Daoy (cell line): ENCODE measurements at places on chromosomes 3 and 15. TPM values are rescaled to one million over a fixed set of nuclear protein-coding genes. Genes with fewer than 3 reads are reported as not detected.

CCR9 gene
- not detected in 2 replicates for total RNA-seq

VEPH1 gene
- 74.1 and 87.1 TPM in 2 replicates for total RNA-seq

ZNF662 gene
- 0.30 and 0.80 TPM in 2 replicates for total RNA-seq

HTR3E gene
- not detected in 2 replicates for total RNA-seq

FBXW12 gene
- not detected in 2 replicates for total RNA-seq

GRCh38 chr15:83516935-83517334 is 69.8 kb downstream of the SH3GL3 start:
- no peak for DNase-seq

DNA sequence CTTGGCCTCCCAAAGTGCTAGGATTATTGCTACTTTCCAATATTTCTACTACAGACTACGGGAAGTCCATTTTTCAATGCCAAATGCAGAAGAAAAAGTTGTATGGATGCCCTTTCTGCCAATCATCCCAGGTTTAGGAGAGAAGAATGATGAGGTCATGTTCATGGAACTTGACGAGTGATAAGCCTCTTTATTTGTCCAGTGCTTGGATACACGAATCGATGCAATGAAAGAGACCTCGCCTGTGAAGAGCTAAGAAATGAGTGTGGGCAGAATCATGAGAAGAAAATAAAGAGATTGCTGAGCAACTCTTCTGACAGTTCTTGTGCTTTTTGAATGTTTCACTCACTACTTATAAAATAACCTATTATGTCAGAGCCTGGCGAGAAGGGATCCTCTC is 996 bp upstream of the SLC28A1 start:
- no peak for DNase-seq

- no peak for DNase-seq
These were observed 169.7 kb upstream of the AGTR1 start for GRCh38 chr3:148528024-148528423.

ITIH1 gene
- not detected in 2 replicates for total RNA-seq

CHRNA3 gene
- 0.17 and 3.5 TPM in 2 replicates for total RNA-seq

DNA sequence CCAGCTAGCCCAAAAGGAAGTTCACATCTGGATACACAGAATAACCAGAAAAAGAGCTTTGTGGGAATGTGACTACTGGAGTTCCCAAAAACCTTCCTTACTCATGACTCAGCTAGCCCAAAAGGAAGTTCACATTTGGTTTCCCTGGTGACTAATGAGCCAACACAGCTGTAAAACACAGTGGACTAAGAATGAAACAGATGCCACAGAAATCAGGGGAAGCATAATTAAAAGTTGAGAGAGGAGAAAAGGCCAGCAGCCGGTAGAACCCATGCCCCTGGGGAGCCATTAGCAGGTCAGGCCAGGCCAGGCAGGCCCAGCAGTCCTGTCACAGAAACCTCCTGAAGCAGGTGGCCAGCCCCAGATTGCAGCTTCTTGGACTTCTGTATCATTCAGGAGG is 130.3 kb downstream of the GHSR start:
- DNase-seq, result peak; percentile 94

DNA sequence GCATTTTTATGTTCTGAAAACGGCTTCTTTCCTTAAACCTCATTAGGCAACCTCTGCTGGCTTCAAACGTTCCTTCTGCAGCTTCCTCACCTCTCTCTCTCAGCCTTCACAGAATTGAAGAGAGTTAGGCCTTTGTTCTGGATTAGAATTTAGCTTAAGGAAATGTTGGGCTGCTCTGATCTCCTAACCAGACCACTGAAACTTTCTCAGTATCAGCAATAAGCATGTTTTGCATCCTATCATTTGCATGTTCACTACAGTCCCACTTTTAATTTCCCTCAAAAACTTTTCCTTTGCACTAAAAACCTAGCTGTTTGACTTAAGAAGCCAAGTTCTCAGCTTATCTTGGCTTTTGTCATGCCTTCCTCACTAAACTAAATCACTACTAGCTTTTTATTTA is 49.5 kb downstream of the SMARCC1 start:
- DNase-seq, result no peak

EFCAB12 gene
- total RNA-seq, result not detected in 2 replicates

DNA sequence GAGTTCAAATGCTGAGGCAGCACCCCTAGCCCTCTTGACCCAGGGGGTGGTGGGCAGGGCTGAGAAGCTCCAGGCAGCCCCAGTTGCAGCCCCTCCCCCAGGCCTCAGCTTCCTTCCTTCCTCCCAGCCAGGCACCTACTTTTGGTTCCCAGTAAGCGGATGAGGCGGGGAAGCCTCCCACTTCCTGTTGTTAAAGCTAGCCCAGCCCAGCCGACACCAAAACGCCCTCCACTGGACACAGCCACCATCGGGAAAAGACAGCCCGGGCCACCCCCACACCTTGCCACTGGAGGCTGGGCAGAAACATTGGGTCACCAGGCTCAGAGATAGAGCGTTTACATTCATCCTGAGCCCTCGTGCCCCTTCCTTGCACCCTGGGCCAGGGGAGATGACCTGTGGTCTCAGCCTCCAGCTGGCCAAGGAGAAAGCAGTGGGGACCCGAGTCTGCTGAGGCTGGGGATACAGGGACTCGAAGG is 3.5 kb downstream of the DUSP7 start:
- DNase-seq, result peak; percentile 84

GOLGA6A gene
- 0.06 TPM in 1 of 2 replicates, not detected in the other for total RNA-seq

TTC21A gene
- 0.17 and 1.3 TPM in 2 replicates for total RNA-seq

DNA sequence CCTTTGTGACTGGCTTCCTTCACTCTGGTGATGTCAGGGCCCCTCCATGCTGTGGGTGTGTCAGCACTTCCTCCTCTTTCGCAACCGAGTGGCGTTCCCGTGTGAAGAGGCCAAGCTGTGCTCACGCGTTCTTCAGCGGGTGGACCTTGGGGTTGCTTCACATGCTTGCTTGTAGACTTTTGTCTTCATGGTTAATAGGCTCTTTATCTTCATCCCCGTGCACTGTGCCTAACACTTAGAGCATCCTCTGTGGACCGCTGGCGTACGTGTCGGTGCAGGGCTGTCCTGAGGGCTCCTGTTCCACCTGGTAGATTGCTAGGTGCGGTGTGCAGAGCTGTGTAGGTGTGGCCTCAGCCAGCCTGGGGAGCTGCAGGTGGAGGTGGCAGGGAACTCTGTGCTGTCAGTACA is 182.3 kb downstream of the OR4M2 start:
- DNase-seq, result peak; percentile 80

GRCh38 chr3:42441791-42442190 is 31.4 kb upstream of the LYZL4 start:
- DNase-seq, result no peak

DNA sequence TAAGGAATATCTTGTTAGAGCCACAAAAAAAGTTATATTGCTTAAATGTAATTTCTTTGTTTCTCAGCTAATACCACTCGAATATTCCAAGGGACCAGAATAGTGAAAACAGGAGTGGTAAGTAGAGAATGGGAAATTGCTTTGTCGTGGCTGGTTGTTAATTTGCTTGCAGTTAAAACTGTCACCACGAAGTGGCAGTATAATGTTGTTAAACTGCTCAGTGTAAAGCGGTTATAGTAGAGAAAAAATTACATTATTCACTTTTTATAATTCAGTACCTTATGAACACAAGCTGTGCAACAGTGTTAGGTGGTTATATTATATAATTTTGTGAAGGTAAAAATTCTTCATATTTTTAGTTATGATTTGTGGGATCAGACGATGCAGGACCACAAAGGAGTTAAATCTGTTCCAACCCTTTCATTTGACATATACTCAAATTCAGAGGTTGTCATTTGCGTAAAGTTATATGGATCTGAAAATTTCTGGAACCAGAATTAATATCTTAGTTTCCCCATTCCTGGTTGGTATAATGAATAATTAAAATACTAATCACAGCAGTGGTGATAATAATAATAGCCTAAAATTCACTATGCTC is 171.8 kb downstream of the FEZF2 start:
- DNase-seq, result peak; percentile 13

GRCh38 chr15:84006421-84006820 is 229.2 kb upstream of the GOLGA6L4 start:
- no peak for DNase-seq

DNA sequence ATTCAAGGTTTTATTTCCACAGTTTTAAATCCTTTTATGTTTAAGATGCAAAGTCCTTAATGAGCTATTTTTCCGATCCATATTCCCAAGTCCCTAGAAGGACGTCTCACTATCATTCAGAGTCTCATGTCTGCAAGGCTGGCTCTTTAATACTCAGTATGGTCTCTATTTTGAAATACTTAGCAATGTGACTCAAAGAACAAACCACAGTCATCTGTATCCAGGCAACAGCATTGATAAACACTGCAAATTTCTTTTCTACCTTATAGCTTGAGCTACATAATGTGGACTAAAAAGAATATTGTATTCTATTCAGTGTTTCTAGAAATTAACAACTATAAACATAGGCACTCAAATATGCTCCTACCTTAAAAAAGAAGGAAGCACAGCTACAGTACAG is 588.3 kb upstream of the NAALADL2 start:
- peak; percentile 39 for DNase-seq

DNA sequence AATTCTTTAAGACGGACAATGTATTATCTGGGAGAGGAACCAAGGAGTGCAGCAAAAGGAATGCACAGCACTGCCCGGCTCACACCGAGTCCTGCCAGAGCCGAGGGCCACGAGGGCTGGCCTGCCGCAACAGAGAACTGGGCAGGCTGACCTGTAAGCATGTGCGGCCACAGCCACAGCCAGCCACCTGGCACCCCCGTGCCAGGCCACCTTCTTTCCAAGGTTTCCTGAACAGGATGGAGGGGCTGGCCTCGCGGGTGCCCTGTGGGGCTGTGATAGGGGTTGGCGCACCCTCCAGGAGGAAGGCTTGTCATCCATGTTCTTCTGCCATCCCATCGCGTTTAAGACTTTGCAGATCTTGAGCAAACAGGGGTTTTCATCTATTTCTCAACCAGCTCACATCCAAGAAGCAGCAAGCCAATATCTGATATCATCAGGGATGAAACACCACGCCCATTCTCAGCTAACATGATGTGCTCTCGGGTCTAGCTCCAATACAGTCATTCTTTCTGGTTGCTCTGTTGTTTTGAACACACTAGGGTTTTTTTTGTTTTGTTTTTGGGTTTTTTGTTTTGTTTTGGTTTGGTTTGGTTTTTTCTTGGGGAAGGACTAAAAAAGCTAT is 10.2 kb downstream of the CA12 start:
- DNase-seq, result no peak

GRCh38 chr15:49415149-49415548 is 7.9 kb upstream of the FGF7 start:
- no peak for DNase-seq

DNA sequence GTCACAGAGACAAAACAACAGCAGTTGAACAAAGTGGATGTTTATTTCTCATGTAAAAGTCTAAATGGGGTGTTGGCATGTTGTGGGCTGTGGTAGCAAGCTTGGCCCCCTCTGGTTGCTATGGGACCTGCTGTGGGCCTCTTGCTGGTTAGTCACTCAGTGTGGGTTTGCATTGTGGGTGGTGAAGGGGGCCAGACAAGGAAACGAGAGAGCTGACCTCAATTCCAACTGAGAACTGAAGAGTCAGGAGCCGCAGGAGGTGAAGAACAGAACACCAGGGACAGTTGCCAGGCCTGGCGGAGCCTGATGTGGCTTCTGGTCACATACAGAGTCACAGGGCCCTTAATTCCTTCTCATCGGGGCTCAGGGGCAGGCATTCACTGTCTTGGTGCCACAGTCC is 1.9 kb upstream of the ADPGK start:
- DNase-seq, result peak; percentile 79

GRCh38 chr3:95939235-95939809 is 875.1 kb upstream of the EPHA6 start:
- DNase-seq, result no peak

- no peak for DNase-seq
These were observed 127.0 kb downstream of the EPHB1 start for GRCh38 chr3:134922101-134922500.

INAFM2 gene
- total RNA-seq, result 12.9 and 15.5 TPM in 2 replicates

- DNase-seq, result no peak
These were observed 584 bp upstream of the XCR1 start for GRCh38 chr3:46027736-46028397.

CORO2B gene
- total RNA-seq, result 2.5 and 2.6 TPM in 2 replicates

DNA sequence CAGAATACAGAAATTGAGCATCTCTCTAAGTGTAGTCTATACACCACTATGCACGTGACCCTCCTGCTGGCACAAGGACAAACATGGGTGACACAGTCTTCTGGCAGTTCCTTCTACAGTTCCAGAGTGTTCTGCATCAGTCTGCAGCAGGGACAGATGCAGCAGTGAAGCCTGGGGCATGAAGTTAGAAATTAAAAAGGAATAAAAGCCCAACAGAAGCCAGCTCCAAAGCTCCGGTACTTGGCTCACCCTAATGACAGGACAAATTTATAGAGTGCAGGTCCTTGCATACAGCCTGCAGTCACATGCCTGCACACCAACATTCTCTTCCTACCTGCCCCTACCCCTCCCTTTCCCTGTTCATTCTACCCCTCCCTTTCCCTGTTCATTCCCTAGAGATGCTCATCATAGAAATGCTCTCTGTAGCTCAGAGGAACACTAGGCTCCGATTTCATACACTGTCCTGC is 15.0 kb downstream of the UACA start:
- no peak for DNase-seq

CGNL1 gene
- 0.30 and 0.34 TPM in 2 replicates for total RNA-seq

CCNB2 gene
- 124 and 128 TPM in 2 replicates for total RNA-seq

DNA sequence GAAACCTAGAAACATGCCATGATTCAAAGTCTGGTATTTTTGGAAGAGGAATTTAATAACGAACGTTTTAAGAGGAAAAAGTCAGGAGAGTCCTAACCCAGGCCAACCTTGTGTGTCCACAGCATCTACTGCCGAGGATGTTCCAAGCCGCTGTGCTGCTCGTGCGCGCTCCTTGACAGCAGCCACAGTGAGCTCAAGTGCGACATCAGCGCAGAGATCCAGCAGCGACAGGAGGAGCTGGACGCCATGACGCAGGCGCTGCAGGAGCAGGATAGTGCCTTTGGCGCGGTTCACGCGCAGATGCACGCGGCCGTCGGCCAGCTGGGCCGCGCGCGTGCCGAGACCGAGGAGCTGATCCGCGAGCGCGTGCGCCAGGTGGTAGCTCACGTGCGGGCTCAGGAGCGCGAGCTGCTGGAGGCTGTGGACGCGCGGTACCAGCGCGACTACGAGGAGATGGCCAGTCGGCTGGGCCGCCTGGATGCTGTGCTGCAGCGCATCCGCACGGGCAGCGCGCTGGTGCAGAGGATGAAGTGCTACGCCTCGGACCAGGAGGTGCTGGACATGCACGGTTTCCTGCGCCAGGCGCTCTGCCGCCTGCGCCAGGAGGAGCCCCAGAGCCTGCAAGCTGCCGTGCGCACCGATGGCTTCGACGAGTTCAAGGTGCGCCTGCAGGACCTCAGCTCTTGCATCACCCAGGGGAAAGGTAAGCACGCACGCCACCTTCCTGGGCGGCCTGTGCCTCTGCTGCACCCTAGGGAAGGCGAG is 28.4 kb downstream of the PML start:
- no peak for DNase-seq
